ENCODE measurements at places on chromosomes 3 and 15.

- no peak for DNase-seq
Observed at GRCh38 chr15:73617301-73617831, 15.8 kb downstream of the NPTN start.

GRCh38 chr3:27880969-27881892, 159.1 kb upstream of the EOMES start:
- no peak for DNase-seq

GRCh38 chr3:43695863-43696262, 5.1 kb downstream of the ABHD5 start:
- no peak for DNase-seq

DNA sequence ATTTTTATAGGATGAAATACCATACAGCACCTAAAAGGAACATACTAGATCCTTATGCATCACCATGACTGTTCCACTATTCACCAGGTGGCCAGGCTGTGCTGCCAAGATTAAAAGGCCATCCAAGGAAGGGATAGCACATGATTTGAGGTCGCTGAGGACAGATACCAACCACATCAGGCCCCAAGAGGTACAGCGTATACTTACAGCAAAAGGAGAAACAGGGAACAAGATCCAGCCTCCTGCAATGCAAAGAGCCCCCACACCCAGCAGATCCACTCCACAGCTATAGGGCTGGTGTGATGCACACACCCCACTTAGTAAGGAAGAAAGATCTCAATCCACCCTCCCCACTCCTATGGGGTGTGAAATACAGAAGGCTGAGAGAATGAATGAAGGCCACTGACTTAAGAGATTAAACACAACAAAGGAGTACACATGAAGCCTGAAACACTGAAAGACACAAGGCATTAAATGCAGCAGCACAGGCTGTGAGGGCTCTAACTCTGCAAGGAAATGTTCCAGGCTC, 32.0 kb upstream of the ZNF445 start:
- DNase-seq: no peak

- DNase-seq: no peak
Observed at GRCh38 chr3:86578071-86578470, 412.9 kb downstream of the VGLL3 start.

DNA sequence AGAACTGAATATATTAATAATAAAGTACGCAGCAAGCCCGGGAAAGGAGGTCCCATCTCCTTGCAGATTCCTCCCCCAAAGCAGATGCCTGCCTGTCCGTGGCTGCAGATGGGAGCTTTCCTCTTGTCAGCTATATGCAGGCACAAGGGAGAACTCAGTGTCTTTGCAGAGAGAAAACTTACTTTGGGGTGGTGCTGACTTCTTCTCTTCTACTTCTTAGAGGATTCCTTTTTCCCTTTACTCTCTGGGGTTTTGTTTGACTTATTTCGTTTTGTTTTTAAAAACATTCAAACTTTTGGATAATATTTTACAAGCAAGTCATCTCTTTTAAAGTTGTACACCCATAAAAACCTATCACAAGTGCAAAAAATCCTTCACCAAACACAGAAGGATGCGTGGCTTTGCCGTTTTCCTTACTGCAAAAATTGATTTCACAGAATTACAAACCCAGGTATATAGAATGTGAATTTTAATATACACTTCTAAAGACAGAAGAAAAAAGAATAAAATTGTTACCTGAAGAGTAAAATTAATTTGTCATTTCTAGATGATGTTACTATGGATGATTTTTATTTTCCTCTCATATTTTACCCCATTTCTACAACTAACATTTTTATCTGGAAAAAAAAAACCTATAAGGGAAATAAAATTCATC, 65.3 kb upstream of the IGF1R start:
- DNase-seq: no peak

- no peak for DNase-seq
Observed at GRCh38 chr3:25273582-25274171, 154.4 kb upstream of the RARB start.

DNA sequence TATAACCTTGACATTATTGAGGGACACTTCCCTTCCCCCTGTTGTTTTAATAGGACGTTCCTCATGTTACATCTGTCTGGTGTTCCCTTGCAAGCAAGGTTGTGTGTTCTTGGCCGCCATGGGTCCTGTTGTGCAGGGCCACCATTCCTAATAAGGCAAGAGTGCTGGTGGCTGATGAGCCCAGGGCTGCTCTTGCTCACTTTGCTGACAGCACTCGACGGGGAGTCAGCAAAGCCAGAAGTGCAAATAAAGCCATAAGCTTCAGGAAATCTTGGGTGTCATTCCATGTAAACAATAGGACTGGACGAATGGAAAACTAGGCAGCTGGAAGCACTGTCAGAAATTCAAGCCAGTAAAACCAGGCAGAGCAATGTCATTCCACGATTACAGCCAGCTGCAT, 75.8 kb downstream of the SQOR start:
- no peak for DNase-seq

- no peak for DNase-seq
Observed at GRCh38 chr15:48721061-48721810, 75.7 kb upstream of the FBN1 start.

DNA sequence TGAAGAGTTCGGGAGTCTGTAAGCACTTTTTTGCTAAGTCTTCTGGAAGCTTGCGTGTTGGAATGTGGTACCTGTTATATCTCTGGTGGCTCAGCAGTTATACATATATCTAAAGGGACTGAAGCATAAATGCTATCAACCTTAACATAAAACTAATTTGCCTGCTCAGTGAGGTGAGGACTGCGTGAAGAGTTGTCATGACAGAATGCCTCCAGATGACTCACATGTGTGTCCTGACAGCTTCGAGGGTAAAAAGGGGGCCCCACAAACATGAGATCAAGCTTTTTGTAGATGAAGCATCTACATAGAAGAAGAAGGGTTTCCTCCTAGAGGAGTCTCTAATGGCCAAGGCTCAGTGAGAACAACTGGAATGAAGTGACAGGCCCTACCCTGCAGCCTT, 88.8 kb upstream of the C3orf80 start:
- no peak for DNase-seq

DNA sequence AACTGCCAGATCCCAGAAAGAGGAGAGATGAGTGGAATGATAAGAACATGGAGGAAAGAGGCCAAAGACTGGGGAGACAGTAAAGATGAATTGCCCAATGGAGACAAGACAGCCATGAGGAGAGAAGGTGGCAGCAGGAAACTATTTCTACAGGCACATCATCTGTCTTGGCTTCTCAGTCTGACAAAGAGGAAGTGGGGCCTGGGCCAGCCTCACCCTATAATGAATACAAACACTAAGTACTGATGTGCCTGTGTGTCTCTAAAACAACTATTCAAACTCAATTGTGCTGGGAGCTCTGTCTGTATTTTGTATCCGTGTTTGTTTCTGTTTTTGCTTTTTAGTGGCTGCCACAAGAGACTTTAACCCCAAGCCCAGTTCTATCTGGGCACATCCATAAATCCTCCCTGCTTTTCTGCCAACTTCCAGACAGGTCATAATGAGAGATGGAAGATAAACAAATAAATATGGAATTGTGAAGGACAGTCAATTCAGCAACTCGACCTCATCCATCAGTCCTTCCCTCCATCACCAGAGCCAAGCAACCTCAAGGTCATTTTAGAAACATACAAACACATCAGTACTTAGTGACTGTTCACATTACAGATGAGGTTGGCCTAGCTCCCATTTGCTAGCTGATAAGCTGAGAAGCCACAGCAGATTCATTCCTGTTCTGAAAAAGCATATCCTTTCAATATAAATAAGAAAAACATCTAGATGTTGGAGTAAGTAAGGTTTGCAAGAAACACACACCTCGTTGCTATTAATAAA, 116.7 kb downstream of the CADPS start:
- no peak for DNase-seq

GRCh38 chr3:108513961-108514360, 3.6 kb upstream of the MYH15 start:
- DNase-seq: no peak

- no peak for DNase-seq
Observed at GRCh38 chr3:72123908-72124441, 339.0 kb upstream of the PROK2 start.

- no peak for DNase-seq
Observed at GRCh38 chr3:113088616-113089015, 97.8 kb downstream of the GTPBP8 start.

DNA sequence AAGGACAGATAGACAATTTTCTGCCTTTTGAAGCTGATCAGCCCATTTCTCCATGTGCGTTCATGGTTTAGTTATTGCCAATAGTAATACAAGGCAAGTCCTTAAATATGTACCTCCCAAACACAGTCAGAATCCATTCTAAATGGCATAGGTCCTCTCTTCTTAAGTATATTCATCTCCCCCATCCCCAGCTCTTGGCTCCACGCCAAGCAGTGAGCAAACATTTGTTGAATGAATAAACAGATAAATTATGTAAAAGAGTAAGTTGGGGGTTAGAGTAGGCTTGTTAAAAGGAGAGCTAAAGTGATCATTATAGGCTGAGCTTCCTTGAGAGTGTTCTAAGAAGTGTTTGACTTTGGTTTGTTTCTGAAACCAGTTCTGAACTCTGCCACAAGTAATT, 241.3 kb downstream of the ITPR1 start:
- DNase-seq: no peak

DNA sequence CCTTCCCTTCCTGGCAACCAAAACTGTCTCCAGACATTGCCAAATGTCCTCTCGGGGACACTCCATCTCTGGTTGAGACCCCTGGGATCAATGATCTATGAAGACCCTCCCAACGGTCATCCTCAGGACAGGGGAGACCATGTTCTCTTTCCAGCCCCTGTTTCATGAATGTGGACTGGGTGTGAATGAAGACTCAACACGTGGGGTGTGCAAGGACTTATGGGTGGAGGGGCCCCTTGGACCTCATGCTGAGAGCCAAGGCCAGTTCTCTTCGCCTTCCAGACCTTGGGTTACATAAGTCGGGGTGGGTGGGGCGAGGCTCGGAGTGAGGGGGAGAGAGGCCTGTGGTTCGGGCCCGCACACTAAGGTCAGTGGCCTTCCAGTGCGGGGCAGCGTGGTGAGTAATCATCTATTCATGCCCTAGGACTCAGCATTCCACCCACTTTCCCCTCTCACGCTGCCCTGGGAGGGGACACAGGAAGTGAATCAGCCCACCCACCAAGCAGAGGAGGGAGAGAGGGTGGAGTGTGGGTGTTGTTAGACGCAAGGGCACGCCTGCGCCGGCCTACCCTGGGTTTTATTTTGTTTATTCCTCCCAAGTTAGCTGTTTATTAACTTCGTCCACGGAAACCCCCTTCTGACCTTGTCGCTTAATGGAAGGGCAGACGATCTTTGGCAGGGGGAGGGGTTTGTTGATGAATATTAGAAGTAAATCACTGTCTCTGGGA, 6.7 kb downstream of the PAQR5 start:
- no peak for DNase-seq

GRCh38 chr3:178393146-178393545, 143.1 kb upstream of the KCNMB2 start:
- no peak for DNase-seq

- DNase-seq: no peak
Observed at GRCh38 chr3:73734211-73735089, 109.7 kb upstream of the PDZRN3 start.

DNA sequence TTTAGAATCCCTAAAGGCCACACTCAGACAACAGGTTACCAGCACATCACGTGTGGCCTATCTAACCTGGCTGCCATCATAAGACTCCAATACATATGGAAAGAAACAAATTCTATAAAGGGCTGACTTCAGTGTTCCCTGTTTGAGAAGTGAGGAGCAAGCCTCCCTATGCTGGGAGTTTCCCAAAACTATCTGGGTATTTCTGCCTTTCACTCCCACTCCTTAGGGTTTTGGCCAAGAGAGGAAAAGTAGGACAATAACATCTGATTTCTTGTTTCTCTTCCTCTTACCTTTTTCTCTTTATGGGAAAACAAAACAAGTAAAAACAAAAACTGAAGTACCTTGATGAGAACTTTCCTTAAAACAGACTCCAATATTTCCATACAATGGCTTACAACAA, 121.5 kb upstream of the COL8A1 start:
- DNase-seq: no peak

GRCh38 chr3:108221393-108221792, 831 bp downstream of the IFT57 start:
- no peak for DNase-seq

DNA sequence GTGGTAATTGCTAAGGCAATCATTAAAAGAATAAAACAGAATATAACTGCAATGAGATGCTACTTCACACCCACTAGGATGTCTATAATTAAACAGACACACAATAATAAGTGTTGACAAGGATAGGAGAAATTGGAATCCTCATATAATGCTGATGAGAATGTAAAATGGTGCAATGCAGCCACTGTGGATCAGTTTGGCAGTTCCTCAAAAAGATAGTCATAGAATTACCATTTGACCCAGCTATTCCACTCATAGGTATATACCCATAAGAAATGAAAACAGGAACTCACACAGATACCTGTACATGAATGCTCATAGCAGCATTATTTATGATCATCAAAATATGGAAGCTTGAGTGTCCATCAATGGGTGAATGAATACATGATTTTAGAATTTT, 9.6 kb upstream of the RNF111 start:
- no peak for DNase-seq
